ENCODE measurements at places on chromosomes 11 and 22.

GRCh38 chr11:44817207-44817949 is 90.6 kb downstream of the TSPAN18 start:
- no peak for DNase-seq

- no peak for DNase-seq
Measured at GRCh38 chr11:7648264-7648663, 25.0 kb downstream of the CYB5R2 start.

DNA sequence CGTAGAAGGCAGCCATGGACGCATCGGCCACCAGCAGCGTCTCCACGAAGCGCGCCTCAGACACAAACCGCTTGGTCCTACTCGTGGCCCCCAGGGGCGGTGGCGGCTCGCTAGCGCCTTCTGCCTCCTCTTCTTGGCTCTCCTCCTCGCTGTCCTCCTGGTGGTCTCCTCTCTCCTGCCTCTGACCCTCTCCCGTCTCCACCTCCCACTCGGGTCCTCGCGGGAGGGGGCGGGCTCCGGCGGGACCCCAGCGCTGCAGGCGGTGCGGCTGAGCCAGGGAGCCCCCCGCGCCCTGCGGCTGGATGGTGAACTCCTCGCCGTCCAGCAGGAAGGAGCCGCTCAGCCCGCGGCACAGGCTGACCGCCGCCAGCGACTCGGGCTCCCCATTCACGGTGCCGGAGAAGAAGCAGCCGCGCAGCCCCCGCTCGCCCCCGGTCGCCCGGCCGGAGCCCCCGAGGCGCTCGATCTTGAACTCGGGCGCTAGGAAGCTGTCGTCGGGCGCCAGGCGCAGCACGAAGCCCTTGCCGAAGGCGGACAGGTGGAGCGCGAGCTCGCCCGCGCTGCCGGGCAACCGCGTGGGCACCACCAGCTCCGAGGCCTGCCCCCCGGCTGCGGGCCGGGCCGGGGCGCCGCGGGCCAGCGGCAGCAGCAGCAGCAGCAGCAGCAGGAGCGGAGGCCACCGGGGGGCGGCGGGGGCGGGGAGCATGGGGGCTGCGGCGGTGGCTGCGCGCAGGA is 661 bp downstream of the ADAMTS8 start:
- DNase-seq = no peak

- no peak for DNase-seq
Measured at GRCh38 chr22:29701155-29701999, 18.4 kb upstream of the CABP7 start.

- no peak for DNase-seq
Measured at GRCh38 chr11:44380009-44380313, 70.0 kb upstream of the ALX4 start.

DNA sequence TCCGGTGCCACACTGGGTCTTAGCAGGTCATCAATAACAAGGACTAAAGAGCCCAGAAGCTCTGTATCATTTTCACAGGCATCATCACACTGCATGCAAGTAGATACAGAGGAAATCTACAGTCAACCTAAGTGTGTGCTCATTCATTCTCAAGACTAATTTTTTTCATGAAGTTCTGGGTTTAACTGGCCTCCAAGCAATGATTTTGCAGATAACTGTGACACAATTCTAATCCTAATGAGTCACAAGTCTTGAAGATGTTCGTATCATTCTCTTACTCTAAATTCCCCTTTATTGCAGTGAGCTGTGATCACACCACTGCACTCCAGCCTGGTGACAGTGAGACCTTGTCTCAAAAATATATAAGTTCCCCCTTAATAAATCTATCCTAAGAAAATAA is 2.5 kb downstream of the OR52W1 start:
- no peak for DNase-seq

GRCh38 chr11:33542921-33543320 is 157.7 kb downstream of the C11orf91 start:
- DNase-seq = no peak

- DNase-seq = no peak
Measured at GRCh38 chr11:55401011-55401410, 33.2 kb downstream of the OR4A15 start.

GRCh38 chr22:37777122-37777687 is 30.5 kb upstream of the GCAT start:
- no peak for DNase-seq

DNA sequence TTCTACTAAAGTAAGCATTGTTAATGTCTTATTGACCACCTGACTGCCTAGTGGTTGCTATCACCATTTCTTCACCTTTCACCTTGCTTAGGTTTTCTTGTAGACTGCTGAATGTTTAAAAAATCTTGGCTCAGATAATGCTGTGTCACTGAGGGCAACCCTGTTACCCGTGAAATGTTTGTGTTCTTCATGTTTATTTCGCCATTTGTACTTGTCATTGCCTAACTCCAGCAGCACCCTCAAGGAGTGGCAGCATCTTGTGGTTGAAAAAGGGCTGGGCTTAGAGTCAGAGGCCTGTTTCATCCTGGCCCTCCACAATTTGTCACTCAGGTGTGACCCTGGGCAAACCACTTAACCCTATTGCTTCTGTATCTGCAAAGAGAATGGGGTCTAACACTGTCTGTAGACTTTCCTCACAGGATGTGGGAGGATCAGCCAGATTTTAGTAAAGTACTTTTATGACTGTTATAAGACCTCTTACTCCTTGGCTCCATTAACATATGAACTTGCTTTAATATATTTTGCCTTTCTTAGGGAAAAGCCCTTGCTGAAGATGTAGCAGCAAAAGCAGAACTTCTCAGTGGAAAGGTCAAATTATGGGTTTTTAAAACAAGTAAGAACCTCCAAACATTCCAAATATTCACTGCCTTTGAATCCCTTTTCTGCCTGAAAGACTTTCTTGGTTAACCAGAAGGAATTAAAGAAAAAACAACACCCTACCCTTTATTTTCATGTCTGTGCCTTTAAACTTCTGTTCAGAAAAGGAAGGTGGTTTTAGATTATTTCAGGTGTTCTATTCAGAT is 154.5 kb upstream of the C11orf87 start:
- no peak for DNase-seq
